ENCODE measurements at places on chromosomes 3 and 15. TPM values are rescaled to one million over a fixed set of nuclear protein-coding genes. Genes with fewer than 3 reads are reported as not detected.

CD96 gene
- polyA plus RNA-seq: 0.30 TPM

P2RY14 gene
- 0.47 TPM for polyA plus RNA-seq

SERINC4 gene
- polyA plus RNA-seq: 0.23 TPM

MAP6D1 gene
- 1.4 TPM for polyA plus RNA-seq

C3orf85 gene
- not detected for polyA plus RNA-seq

MEGF11 gene
- polyA plus RNA-seq: 0.87 TPM

Measured in pancreas (tissue), 10 donors.